ENCODE measurements at places on chromosomes 7 and 10.

DNA sequence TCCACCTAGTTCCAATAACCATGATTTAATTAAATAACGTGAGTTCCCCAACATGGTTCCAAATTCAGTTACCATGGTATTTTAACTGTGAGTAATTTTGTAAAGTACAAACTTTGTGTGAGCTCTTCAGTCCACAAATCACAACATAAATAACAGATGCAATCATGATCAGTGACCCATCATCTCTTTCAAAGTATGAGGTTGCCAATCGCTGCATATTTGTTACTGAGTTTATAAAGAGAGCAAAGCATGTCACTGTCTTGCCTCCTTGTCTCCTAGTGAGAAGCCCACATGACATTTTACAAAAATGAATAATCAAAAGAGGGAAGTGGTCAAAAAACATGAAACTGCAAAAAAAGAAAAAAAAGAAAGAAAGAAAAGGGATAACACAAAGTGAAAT lies 69.1 kb upstream of the PDSS1 start:
- no peak for DNase-seq

DNA sequence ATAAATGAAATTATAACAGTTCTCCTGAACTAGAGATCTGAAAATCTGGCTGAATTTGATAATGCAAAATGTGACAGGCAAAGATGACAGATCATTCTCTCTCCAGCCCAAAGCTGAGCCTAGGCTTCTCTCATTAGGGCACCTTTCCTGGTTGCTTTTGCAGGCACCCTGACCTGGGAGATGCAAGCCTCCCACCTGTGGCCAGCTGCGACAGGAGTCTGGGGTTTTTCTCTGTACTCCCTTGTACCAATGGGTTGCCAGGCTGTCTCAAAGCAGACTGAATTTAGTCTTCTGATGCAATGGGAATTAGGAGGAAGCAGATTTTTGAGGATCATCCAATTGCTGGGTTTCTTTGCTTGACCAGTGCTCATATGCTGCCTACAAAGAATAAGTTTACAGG lies 85.0 kb upstream of the EFCAB10 start:
- no peak for DNase-seq

GRCh38 chr7:8536431-8536830 lies 103.0 kb downstream of the NXPH1 start:
- DNase-seq: no peak

- DNase-seq: no peak
Measured at GRCh38 chr7:69105092-69105491, 493.2 kb upstream of the AUTS2 start.

DNA sequence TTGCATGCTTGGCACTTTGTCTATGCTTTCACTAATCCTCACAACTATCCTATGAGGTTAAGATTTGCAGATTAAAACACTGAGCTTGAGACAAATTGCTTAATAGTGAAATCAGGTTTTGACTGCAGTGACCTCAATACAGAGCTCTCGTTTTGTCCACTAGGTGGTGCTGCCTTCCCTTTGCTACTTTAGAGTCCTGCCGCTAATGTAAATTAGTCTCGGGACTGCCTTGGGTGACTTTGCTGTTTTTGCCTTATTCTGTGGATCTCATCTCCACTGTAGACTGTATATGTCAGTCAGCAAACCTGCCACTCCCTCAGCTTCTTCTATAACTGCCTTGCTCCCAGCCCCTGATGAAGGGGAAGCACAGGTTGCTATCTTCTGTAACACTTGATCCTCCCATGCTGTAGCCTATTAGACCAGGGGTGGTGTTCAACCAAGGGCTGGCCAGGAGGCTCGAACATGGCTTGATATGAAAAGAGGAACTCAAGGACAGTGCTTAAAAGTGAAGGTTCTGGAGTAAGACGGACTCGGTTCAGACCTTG lies 26.0 kb downstream of the ASB4 start:
- no peak for DNase-seq

- DNase-seq: no peak
Measured at GRCh38 chr7:102917436-102918353, 4.9 kb downstream of the LRRC17 start.

Measured in stimulated activated naive CD4-positive, alpha-beta T cell (primary cell).